ENCODE measurements at places on chromosomes 16 and 17.

DNA sequence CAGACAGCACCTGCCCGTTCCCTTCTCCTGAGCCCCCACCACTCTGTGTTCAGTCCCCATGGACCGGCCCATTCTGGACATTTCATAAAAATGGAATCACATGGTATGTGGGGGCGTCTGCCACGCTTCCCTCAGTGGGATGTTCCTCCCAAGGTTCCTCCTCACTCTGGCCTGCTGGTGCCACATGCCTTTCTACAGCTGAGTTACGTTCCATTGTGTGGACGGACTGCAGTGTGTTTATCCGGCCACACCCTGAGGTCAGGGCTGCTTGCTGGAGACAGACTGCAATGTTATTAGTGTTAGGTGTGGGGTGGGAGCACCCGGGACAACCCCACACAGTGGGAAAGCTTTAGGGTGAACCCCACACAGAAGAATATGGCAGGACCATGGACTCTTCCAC, 5.9 kb upstream of the AATK start:
- no peak for DNase-seq

GRCh38 chr16:47732523-47733111, 271.5 kb downstream of the PHKB start:
- no peak for DNase-seq

- DNase-seq, result no peak
Measured at GRCh38 chr16:30947859-30948666, 805 bp upstream of the ORAI3 start.

DNA sequence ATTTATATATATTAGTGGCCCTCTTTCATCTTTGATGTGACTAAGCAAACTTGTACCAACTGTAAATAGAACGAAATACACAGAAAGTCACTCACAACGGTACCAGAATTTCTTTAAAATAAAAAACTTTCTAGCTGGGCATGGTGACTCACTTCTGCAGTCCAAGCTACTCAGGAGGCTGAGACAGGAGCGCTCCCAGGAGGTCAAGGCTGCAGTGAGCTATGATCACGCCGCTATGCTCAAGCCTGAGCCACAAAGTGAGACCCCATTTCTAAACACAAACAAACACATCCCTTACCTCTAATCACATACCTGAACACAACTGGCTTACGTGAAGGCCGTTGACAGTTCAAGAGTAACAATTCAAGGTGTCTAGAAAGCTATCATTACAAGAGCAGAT, 29.7 kb downstream of the STAT5B start:
- no peak for DNase-seq

GRCh38 chr17:67411397-67411796, 34.3 kb downstream of the PITPNC1 start:
- DNase-seq, result no peak

- DNase-seq, result no peak
Measured at GRCh38 chr16:87487361-87487924, 5.4 kb downstream of the ZCCHC14 start.

GRCh38 chr17:76997981-76998531, 129.9 kb downstream of the MGAT5B start:
- DNase-seq, result peak; percentile 30

DNA sequence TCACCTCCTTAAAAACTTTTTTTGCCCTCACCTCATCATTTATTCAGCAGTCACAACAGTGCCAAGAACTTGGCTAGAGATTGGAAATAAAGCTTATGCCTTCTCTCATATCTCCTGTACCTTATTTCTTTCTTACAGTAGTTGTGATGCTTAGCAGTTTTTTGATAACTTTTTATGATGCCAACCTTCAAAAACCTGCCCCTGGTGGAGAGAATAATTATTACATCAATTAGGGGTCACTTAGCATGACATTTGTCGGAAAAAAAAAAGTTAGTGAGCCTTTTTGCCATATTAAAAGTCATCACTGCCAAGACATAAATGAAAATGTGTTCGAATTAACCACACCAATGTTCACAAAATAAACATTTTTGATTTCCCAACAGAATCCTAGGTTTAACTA, 296.6 kb downstream of the WWOX start:
- DNase-seq, result no peak

DNA sequence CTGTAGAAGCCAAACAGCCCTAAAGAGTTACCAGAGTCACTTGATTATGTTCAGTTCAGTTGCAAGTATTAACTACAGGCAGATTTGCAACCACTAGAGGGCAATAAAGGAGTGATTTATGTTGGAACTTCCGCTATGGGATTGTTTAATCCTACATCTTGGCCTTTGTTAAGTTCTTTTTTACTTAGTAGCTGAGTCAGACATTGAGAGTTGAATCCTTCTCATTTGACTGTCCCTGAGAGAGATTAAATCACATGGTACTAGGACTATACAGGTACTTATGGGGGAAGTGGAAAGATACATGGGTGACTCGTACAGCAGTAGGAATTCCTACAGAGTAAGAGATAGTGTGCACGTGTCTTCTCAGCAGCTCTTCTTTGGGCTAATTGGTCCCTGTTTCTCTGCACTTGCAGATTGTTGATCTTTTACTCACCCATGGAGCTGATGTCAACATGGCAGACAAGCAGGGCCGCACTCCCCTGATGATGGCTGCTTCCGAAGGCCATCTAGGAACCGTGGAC, 40.3 kb downstream of the CYB561 start:
- DNase-seq, result no peak

GRCh38 chr16:65195998-65196397, 74.1 kb upstream of the CDH11 start:
- no peak for DNase-seq

DNA sequence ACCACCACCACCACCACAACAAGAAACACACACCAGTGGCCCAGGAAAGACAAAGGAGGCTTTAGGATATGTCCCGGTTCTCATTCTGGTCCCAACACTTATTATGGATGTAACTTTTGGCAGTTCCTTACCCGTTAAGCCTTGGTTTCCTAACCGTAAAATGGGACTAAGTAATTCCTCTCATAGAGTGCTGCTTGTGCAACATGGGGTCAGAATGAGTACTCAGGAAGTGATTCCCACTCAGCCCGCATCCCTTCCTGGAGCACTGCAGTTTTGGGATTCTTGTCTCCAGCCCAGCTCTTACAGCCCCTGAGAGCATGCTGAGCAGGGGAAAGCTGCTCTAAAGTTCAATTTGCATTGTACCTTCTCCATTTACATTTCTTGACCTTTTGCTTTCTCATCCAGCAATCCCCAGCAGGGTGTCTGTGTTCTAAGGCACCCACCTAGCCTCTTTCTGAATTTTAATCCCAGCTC, 262.6 kb downstream of the PRKCA start:
- no peak for DNase-seq

GRCh38 chr17:69064001-69064400, 3.3 kb upstream of the ABCA9 start:
- DNase-seq, result no peak

DNA sequence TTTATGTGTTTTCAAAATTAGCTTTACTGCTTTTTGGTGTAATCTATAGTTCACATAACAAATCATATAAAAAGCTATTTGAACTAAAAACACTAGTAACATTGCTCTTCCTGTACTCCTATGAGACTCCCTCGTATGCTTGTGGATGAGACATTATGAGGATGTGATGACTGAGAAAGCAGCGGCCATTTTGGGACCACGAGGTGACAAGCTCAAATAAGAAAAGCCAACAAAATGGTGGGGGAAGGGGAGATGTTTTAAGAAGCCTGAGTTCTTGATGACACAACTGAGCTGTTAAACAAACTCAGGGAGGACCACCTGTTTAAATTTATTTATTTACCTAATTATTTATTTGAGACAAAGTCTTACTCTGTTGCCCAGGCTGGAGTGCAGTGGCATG, 4.5 kb downstream of the CCL18 start:
- no peak for DNase-seq

DNA sequence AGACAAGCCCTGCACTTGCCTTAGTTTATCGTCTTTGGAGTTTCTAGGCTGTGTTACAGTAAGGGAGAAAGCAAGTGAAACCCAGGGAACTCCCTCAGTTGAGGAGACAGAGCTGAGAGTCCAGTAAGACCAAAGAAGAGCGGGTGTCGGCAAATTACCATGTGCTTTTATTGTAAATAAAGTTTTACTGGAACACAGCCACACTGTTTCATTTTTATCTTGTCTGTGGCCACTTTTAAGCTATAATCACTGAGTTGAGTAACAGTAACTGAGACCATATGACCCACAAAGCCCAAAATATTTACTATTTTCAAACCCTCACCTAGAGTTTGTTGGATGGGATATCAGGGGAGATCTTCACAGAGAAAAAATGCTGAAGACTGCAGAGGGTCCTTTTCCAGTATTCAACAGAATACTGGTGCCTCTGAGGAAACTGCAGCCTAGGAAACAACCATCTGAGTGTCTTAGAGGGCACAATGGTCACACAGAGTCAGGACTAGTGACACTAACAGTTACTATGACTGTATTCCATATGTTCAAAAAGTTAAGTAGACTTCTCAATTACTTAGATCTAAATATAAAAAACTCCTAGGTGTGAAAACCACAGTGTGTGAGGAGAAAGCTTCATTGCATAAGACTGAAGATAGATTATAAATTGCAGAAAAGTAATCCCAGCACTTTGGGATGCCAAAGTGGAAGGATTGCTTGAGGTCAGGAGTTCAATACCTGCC, 351.1 kb upstream of the TBX2 start:
- no peak for DNase-seq

DNA sequence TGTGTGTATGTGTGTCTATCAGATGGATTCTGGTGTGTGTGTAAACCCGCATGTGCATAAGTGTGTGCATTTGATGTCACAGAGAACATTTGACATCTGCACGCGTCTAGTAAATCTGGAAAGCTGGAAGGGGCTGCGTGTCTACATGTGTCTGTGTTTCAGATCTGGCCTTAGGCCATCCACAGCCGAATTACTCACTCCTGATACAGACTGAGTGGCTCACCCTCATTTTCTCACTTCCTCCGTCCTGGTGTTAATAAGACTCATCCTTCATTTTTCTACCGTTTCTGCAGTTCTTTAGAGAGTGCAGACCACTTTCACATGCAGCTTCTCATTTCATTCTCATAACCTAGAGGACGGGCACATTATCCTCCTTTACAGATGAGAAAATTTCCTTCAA, 491.6 kb downstream of the CDH13 start:
- DNase-seq, result no peak

GRCh38 chr17:81142301-81143199, 22.8 kb upstream of the PVALEF start:
- peak; percentile 73 for DNase-seq

GRCh38 chr17:40541060-40541872, 24.0 kb downstream of the CCR7 start:
- DNase-seq, result peak; percentile 82

DNA sequence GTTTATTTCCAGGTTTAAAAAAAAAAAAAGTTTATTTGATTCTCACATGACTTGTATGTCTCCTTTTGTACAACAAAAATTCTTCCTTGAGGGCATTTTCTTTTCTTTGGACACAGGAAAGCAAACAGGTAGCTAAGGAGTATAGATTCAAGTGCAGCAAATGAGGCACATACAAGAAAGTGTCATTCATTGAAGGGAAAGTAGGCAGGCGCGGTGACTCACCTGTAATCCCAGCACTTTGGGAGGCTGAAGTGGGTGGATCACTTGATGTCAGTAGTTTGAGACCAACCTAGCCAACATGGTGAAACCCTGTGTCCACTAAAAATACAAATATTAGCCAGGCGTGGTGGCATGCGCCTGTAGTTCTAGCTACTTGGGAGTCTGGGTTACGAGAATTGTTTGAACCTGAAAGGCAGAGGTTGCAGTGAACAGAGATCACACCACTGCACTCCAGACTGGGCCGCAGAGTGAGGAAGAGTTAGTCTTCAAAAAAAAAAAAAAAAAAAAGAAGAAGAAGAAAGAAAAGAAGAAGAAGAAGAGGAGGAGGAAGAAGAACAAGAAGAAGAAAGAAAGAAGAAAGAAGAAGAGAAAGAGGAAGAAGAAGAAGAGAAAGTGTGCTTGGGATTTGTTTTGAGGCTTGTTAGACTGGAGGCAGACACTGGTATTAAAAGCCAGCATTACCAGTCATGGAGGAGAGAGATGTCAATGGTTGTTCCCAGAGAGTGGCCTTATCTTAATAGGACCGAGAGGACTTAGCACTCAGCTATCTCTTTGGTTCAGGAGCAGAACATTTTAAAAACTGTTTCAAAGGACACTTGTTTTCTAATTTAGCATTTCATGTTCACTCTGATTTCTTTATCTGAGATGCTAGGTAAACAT, 19.7 kb downstream of the GINS3 start:
- DNase-seq, result no peak
